Stimulated activated CD4-positive, alpha-beta T cell treated with anti-CD3 and anti-CD28 coated beads, Interleukin-1b, Interleukin-23, amount 100 ng/mL, for 4 hours (primary cell): ENCODE measurements at places on chromosomes 1 and 21.

DNA sequence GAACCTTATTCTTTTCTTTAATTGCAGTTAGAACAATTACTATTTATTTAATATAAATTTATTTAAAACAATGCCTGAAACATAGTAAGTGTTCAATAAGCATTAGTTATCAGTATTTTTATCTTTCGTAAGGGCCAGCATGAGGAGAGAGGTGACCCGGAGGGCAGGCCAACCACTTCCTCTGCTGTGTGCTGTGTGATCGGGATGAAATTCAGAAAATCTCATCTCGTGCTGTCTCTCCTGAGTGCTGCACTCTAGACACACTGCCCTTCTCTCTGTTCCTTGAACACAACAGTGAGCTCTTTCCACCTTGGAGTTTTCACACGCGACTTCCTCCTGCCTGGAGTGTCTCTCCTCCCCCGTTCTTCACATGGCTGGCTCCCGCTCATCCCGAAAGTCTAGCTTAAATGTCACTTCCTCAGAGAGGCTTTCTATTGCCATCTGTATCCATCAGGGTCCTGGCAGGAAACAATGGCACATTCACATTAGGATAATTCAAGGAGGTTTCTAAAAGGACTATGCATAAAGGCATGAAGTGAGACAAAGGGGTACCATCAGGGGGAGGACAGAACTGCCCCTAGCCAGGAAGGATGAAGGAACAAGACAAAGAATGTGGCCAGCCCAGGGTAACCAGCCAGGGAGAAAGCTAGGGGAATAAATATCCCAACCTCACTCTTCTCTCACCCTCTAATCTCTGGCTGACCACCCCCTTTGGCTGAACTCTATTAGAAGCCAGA, 142.6 kb upstream of the GJB5 start:
- no peak for DNase-seq

DNA sequence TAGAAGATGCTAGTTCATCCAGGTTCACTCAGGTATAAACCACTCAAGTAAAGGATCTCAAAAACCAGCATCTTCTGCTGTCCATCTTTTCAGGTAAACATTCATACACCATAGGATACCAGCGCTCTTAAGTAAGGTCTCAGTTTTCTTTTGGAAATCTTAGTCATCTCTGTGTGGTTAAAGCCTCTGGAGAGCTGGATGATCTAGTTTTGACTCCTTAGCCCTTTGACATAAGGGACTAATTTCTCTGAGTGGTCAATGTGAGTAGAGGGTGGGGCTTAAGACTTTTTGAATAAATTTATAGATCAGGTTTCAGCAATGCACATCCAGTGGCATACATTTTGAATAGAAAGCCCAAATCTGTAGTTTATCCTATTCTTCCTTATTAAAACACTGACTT, 92.3 kb downstream of the CTH start:
- DNase-seq: no peak

DNA sequence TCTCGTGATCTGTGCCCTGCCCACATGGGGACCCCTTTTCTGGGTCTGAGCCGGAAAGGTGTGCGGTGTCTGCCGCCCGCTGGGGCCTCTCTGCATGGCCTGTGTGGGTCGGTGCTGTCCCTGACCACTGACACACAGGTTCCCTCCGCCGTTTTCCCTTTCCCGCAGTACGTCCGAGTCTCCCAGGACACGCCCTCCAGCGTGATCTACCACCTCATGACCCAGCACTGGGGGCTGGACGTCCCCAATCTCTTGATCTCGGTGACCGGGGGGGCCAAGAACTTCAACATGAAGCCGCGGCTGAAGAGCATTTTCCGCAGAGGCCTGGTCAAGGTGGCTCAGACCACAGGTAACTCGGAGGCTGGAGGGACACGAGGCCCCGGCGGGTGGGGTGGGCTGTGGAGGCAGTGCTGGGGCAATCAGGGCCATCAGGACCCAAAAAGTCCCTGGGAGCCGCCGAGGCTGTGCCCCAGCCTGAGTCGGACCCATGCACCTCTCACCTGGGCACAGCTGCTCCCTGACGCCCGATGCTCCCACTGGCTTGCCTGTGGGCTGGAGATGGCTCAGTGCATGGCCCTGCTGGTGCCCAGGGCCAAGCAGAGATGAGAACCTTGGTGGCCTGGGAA, 13.3 kb downstream of the TRPM2 start:
- DNase-seq: no peak

- no peak for DNase-seq
These were observed 160.2 kb downstream of the DENND1B start for GRCh38 chr1:197614916-197615692.

DNA sequence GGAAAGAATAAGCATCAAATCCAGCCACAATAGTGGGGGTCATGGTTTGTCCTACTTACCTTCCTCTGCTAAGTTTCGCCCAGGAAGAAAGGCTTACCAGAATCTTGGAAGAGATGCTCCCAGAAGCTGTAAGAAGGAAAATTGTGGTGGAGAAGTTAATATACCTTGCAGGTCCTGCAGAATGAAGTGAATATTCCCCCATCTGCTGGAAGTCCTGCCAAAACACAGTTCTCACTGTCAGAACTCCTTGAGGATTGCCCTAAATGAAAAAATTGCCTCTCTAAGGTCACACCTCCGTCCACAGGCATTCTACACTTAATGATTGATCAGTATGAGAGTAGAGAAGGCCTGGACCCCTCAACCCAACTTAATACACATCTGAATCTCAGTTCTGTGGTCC, 78.4 kb upstream of the RGS21 start:
- DNase-seq: no peak

GRCh38 chr1:229209816-229210215, 61.1 kb upstream of the RAB4A start:
- DNase-seq: no peak

GRCh38 chr1:94101613-94102525, 19.1 kb downstream of the ABCA4 start:
- DNase-seq: no peak

GRCh38 chr1:223667484-223668182, 2.1 kb upstream of the CAPN8 start:
- DNase-seq: no peak

GRCh38 chr1:200862713-200863415, 9.9 kb upstream of the GPR25 start:
- no peak for DNase-seq
